GM13976 (cell line): ENCODE measurements at places on chromosomes 7 and 10.

DNA sequence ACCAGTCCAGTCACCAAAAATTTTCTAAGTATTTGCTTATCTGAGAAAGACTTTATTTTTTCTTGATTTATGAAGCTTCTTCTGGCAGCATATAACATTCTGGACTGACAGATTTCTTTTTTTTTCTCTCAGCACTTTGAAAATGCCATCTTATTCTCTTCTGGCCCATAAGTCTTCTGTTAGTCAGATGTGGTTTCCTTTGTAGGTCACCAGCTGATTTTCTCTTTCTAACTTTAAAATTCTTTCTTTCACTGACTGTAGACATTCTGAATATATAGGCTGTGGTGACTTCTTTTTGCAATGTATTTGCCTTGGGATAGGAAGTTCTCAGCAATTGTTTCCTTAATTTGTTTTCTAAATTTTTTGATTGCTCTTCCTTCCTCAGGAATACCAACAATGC lies 172.5 kb downstream of the CCDC7 start:
- no peak for DNase-seq

- no peak for DNase-seq
These were observed 260.1 kb downstream of the SLC25A13 start for GRCh38 chr7:96061844-96062243.

- DNase-seq, result no peak
These were observed 102.9 kb downstream of the MPP7 start for GRCh38 chr10:28199941-28200340.

- DNase-seq, result no peak
These were observed 18.5 kb downstream of the DIP2C start for GRCh38 chr10:670990-671389.

DNA sequence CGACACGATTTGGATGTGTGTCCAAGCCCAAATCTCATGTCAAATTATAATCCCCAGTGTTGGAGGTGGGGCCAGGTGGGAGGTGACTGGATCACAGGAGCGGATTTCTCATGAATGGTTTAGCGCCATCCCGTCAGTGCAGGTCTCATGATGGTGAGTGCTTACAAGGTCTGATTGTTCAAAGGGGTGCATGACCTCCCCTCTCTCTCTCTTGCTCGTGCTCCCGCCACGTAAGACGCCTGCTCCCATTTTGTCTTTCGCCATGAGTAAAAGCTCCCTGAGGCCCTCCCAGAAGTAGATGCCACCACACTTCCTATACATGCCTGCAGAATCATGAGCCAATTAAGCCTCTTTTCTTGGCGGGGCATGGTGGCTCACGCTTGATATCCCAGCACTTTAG lies 71.5 kb upstream of the NANOS1 start:
- DNase-seq, result no peak

DNA sequence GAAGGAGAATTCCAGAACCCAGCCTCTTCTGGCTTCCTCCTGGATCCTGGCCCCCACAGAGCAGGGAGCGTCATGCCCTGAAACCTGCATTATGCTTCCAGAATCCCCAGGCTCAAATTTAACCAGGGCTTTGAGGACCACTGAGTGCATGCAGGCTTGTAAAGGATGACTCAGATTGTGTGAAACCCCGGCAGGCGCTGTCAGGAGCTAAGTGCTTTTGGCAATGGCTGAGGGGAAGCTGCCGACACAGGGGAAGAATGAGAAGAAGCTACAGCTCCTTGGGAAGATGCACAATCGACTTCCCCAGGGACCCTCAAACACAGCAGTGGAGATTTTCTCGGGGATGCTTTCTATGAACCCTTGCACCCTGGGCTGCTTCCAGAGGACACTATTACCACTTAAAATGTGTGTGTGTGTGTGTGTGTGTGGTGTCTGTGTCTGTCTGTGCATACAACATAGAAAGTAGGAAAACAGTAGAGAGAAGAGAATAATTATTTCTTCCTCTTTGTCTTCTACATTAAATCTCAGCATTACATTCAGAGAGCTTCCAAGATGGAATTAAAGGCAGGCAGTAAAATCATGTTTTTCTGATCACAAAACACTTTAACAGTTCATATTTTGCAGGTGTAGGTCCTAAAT lies 183.5 kb upstream of the INHBA start:
- no peak for DNase-seq

DNA sequence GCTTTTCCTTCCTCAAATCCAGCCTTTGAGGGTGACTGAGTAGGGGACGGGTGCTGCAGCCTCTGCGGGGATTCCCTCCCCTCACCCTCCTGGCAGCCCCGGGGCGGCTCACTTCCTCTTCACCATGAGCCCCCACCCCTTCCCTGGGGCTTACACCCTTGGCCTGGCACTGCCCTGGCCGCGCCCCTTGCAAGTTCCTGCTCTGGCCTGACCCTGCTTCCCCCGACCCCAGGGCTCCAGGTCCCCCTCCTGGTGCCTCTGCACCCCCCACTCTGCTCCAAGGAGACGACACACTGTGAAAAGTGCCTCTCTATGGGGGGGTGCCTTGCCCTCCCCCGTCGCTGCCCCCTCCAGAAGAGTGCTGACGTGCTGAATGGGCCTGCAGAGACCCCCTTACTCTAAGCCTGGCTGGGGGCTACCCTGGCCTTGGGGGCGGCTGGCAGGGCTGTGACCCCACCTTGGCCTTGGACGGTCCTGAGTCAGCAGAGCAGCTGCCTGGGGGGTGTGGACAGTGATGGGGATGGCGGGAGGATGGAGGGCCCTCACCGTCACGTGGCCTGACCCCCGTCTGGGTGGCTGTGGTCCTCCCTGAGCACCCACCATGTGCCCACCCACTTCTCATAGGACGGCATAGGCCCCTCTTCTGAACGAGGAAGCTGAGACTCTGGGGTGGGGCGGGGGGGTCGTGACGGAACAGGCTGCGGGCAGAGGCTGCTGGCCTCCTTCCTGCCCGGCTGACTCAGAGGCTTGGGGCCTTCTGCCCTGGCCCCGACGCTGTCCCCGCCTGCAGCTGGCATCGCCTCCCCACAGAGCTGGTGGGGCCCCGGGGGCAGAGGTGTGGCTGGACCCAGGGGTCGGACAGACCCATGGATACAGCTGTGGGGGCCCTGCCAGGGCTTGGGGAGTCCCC lies 9.8 kb downstream of the LFNG start:
- DNase-seq, result peak; percentile 74

- no peak for DNase-seq
These were observed 29.6 kb downstream of the C10orf71 start for GRCh38 chr10:49328401-49329145.

- DNase-seq, result no peak
These were observed 56.1 kb downstream of the ATAD1 start for GRCh38 chr10:87761892-87762291.

- DNase-seq, result no peak
These were observed 527.3 kb upstream of the SEMA3D start for GRCh38 chr7:85714043-85714578.

DNA sequence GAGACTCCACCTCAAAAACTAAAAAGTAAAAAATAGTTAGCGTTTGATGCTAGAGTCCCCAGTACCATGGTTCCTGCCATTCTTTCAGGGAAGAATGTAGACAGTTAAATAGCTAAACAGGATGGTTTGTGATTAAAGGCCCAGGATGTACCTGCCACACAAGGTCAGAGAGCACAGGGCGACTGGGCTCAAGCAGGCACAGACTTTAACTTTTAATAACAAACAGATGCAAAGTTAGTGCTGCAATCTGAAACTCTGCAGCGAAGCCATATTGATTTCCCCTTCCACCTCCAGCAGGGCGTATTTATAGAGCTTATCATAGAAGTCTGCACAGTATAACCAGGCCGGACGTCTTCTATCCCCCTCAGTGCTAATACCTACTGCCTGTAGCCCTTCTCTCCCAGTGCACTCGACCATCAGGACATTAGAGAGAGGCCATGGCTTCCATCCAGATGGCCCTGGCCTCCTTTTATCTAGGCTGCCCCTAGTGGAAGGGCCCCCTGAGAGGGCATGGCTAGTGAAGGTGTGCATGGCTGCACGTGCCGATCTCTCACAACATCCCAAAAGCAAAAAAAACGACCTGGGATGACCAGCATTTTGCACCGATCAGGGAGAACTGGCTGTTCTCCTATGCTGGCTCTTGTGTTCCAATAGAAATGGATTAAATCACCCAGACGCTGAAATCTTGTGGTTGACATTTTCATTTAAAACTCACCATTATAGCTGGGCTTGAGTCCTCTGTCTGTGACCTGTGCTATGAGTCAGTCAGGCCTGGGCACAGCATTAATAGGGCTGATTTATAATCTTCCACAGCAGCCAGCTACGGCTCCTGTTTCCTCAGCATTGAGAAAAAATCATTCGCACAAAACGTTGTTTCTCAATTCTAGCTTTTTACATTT lies 7.6 kb upstream of the BAG3 start:
- no peak for DNase-seq

DNA sequence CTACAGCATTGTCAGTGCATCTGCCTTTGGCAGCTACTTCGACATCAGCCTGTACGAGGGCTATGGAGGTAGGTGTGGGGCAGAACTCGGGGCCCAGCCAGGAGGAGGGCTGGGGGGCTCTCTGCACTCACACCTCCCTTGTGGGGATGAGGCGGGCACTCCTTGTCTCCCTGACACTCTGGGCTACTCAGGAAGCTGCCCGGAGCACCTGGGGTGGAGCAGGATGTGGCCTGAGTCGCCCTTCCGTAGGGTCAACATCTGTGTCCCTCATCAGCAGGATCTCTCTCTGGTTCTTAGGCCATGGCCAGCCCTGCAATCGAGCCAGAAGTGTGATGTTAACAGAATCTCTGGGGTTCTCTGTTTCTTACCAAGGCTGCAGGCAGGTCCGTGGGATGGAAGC lies 40.2 kb downstream of the C10orf105 start:
- DNase-seq, result no peak

DNA sequence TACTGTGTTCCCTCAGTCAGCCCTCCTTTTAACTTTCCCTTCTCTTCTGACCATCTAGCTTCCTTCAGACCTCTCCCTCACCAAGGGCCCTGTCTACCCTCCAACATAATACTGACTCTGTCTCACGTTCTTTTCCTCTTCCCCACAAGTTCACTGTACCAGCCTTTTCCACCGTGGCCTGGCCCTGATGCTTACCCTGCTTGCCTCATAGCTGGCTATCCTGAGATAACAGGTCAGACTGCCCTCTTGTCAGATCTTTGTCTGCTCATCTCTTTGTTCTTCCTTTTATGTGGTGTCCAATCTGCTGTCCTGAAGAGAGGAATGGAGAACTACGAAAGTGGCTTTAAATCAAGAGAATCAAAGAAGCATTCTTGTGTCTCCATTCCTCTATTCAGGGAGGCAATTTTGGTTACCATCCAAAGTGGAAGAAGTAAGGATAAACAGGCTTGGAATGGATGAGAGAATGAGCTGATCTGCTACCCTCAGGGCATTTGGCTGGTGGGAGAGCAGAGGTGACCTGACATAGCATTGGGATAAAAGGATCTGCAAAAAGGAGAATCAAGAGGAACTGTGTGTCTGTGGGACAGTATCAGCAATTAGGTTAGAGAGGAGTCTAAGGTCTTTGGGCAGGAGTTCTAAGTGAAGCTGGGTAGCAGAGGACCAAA lies 8.1 kb downstream of the BTAF1 start:
- DNase-seq, result no peak

- DNase-seq, result no peak
These were observed 127.0 kb downstream of the SRPK2 start for GRCh38 chr7:105261689-105262088.

GRCh38 chr10:103733045-103733419 lies 122.3 kb downstream of the SH3PXD2A start:
- no peak for DNase-seq

- no peak for DNase-seq
These were observed at the start of gene ASZ1 for GRCh38 chr7:117427258-117427701. Gene ASZ1, minus strand, starts transcription at chr7:117427493. Its CDS starts 33 bp downstream, at chr7:117427460.

DNA sequence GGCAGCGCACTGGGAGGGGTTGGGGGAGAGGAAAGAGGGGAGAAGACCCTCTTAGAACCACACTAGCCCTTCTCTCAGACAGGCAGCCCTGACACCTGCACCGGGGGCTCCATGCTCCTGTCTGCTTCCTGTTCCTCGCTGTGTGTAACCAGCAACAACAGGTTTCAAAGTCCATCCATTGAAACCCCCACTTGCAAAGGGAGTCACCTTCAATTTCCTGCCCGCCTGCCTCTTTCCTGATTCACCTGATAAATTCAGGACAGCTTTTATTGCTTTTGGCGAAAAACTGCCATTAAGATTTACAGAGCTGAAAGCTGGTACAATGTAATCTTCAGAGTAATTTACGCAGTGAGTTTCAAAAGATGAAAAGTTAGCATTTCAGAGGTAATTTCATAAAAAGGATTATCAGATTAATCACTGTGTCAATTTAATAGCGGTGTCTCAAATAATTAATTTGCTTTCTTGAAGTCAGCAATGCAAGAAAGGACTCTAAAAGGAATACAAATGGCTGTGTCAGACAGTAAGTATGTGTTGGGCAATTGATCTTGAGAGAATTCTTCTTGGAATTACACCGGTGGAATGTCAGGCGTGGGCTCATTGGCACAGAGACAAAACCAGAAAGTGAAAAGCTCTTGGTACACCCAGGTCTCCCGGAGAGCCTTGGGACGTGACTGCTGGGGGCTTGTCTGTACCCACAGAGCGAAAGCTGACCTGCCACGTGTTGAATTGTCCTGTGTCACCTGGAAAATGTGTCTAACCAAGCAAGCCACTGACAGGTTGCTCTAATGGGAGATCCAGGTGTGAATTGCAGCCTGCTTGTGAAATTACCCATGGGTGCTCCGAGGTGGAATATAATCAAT lies 60.7 kb downstream of the TMEM209 start:
- DNase-seq, result no peak

GRCh38 chr7:151371266-151371665 lies 29.7 kb downstream of the NUB1 start:
- DNase-seq, result no peak

GRCh38 chr7:123241809-123242208 lies 42.0 kb upstream of the SLC13A1 start:
- DNase-seq, result no peak

DNA sequence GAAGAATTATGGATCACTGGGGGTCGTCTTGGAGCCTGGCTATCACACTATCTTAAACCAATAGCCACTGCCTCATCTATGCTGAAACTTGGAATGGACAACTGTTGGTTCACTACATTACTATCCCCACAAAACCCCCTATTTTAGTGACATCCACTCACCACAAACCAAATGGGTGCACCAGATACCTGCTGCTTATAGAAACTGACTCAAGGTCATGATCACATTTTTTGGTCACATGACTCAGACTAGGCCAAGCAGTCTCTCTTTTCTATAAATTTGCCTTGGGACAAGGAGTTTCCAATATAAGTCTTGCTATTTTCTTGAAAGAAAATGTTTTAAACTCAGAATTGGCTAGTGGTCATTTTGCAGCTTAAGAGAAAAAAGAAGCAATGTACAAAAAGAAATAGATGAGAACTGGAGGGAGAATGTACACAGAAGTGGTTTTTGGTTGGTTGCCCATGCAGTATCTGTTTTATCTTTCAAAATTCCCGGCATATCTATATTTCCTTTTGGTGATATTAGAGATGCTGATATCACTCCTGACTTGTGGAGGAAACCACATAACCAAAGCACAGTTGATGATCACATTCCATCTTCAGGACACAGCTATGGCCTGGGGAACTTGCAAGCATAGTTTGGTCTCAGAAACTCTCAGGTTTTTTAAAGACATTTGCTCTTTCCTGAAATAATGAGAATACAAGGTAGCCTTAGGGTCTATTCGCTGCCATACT lies 85.2 kb upstream of the CACNA2D1 start:
- DNase-seq, result no peak
